Motor neuron (in vitro differentiated cells): ENCODE measurements at places on chromosomes 6 and 20. TPM values are rescaled to one million over a fixed set of nuclear protein-coding genes. Genes with fewer than 3 reads are reported as not detected.

DNA sequence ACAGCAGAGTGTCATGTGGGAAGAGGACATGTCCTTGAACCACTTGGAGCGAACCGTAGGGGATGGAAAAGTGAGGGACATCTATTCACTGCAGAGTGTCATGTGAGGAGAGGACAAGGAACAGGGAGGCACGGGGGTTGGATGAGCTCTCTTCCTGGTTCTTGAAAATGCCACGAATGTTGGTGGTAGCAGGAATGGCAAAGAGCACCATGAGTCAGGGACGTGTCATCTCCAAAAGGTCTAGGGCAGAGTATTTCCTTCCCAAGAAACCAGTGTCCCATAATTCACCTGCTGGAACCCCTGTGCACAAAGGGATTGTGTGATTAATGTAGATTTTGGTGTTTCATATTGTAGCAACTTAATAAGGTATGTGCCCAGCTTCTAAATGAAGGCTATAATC lies 136.8 kb downstream of the BFSP1 start:
- no peak for ATAC-seq

- ATAC-seq, result peak; percentile 86
Measured at GRCh38 chr6:42365021-42365420, 86.7 kb downstream of the TRERF1 start.

DNA sequence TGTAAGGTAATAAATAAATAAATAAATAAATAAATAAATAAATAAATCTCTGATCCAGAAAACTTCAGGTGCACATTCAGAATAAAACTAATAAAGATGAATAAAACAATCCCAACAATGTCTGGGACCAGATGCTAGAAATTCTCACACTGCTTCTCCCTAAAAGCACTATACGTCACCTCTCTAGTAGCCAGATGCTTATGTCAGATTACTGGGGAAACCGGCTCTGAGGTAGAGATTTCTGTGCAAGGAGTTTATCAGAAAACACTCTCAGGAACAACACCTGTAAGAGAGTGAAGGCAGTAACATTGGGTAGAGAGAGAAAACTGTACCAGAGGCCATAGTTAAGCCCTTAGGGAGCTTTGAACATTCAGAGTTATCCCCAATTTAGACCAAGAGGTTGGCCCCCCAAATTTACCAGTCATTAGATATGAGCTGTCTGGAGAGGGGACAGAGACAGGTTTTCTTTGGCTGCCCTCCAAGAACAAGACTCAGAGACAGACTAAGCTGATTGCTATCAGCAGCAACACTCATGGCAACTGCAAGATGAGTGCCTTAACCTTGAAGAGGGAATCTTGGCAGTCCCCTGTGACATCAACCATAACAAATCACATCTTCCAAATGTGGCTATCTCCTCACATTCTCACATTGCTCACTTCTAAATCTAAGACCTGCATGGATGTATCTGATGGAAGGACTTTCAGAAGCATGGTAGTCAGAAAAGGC lies 151.2 kb upstream of the BMP5 start:
- ATAC-seq, result no peak

GRCh38 chr6:53718597-53719460 lies 53.3 kb upstream of the KLHL31 start:
- ATAC-seq, result peak; percentile 81

Gene FBXO9
- 18.9 and 21.5 TPM in 2 replicates for total RNA-seq

- ATAC-seq, result no peak
Measured at GRCh38 chr6:90669846-90670245, 83.0 kb upstream of the MAP3K7 start.

GRCh38 chr20:62728028-62728780 lies 19.6 kb downstream of the NTSR1 start:
- no peak for ATAC-seq

GRCh38 chr20:57308451-57309271 lies 20.9 kb upstream of the SPO11 start:
- ATAC-seq, result peak; percentile 86

- ATAC-seq, result no peak
Measured at GRCh38 chr6:157770946-157771345, 52.1 kb upstream of the SNX9 start.

Gene ARMH2
- total RNA-seq, result not detected in 2 replicates

GRCh38 chr6:11473008-11473740 lies 64.4 kb upstream of the TMEM170B start:
- no peak for ATAC-seq

GRCh38 chr20:34669094-34669493 lies 7.8 kb downstream of the PIGU start:
- ATAC-seq, result no peak

Gene SLC22A3
- total RNA-seq, result 0.11 and 0.13 TPM in 2 replicates

GRCh38 chr20:6599876-6600735 lies 167.4 kb upstream of the BMP2 start:
- no peak for ATAC-seq

GRCh38 chr20:57757767-57758166 lies 48.0 kb upstream of the PMEPA1 start:
- no peak for ATAC-seq

Gene OSER1
- 28.9 and 34.0 TPM in 2 replicates for total RNA-seq

Gene IL17A
- not detected in 2 replicates for total RNA-seq

DNA sequence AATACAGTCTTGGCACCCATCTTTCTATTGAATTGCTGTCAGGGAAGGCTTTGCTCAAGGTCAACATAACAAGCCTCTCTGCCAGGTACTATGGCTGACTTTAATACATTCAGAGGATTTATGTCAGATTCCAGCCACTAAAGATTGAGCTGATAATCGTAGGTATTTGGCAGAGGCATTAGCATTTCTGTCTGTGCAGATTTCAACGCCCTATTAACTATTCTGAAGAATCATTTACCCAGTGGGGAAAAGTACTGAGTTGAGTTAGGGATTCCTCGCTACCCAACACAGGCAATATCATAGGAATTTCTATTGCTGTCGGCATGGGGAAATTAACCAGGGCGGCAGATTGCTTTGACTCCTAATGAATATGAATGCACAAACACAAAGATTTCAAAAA lies 233.7 kb upstream of the SPTLC3 start:
- peak; percentile 35 for ATAC-seq

Gene TAP2
- total RNA-seq, result 24.9 and 38.0 TPM in 2 replicates

DNA sequence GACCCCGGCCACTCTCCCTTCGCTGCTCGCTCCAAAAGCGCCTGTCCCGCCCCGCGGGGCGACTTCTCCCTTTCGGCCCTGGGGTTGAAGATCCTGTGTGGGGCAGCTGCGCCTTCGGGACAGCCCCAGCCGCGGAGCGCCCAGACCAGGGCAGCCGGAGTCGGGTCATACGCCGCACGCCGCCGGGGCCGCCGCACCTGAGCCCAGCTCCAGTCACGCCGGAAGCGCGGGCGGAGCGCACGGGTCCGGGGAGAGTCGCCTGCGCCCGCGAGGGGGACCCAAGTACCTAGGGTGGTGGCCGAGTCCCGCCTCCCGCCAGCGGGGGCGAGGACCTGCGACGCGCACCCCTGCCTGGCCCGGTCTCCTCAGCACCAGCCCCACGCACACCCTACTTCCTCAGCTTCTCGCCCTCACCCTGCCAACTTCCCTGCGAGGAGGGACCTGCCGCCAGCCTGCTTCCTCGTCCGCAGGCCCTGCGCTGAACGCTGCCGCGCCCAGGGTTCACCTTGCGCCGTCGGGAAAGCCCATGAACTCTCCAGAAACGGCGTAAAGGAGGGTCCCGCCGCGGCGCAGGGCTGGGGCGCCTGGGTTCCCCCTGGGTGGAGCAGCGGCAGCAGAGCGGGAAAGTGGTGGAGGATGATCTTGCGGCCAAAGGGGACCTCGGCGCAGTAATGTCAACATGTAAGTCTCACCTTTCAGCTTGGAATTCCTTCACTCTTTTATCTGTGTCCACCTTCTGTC lies at the start of gene ADGRG6:
Gene ADGRG6 (plus strand): TSS at position 357 of the 741 bp plus-strand sequence. CDS start 323 bp downstream, at position 680.
- peak; percentile 89 for ATAC-seq

Gene ENPP4
- total RNA-seq, result 4.3 and 4.4 TPM in 2 replicates

DNA sequence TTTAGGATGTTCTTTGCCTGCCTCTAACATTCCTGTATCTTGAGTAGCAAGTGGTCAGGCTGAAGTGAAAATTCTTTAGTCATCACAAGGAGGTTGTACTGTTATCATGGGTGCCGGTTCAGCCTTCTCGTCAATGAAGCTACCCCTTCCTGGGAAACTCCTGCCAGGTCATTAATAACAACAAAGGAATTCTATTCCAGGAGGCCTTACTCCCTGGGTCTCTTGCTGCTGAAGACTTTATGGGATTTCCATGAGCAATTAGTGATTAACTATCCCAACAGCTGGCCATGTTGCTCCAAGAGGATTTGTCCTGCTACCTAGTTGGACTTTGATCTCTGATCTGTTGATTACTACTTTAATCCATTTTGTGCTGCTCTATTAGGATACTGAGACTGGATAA lies 62.7 kb upstream of the ELOVL5 start:
- ATAC-seq, result no peak

GRCh38 chr20:25421102-25421501 lies 13.6 kb downstream of the GINS1 start:
- no peak for ATAC-seq

GRCh38 chr6:20791944-20792343 lies 257.7 kb downstream of the CDKAL1 start:
- ATAC-seq, result no peak

- peak; percentile 20 for ATAC-seq
Measured at GRCh38 chr6:113306552-113307145, 550.5 kb upstream of the MARCKS start.

- ATAC-seq, result no peak
Measured at GRCh38 chr20:9100691-9101090, 31.8 kb downstream of the PLCB4 start.

- no peak for ATAC-seq
Measured at GRCh38 chr6:104118274-104118673, 741.4 kb downstream of the HACE1 start.

GRCh38 chr20:20492521-20493332 lies 124.8 kb downstream of the INSM1 start:
- peak; percentile 95 for ATAC-seq

DNA sequence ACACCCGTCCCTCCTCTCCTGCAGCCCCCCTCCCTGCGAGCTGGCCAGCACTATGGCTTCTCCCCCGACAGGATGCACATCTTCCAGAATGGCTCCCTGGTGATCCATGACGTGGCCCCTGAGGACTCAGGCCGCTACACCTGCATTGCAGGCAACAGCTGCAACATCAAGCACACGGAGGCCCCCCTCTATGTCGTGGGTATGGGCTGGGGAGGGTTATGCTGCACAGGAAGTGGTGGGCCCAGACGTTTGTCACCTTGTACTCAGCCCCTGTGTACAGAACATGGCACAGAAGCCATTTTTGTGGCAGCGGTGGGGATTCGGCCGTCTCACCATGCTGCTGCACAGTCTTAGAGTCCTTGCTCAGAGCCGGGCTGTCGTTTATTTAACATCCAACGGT lies 29.0 kb upstream of the SRF start:
- ATAC-seq, result no peak

DNA sequence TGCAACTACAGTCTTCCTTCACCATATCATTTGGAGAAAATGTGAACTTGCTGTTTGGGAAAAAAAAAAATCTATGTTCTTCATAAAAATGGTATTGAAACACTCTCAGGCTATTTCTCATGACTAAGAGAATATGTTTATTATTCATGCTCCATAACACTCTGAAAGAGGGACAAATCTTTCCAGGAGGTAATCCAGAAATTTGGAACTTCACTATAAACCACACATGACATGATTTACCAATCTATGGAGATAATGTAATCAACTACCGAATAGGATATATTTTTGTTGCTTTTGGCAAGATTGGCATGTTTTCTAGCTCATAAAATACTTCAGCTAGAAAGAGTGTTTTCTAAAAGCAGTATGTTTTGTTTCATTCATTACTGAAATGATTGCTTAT lies 56.3 kb downstream of the THEMIS start:
- ATAC-seq, result no peak

GRCh38 chr6:23784301-23784919 lies 341.6 kb upstream of the NRSN1 start:
- ATAC-seq, result no peak
